ENCODE measurements at places on chromosomes 4 and X. TPM values are rescaled to one million over a fixed set of nuclear protein-coding genes. Genes with fewer than 3 reads are reported as not detected.

GLOD5 gene
- not detected for total RNA-seq

PQBP1 gene
- 28.2 TPM for total RNA-seq

TMEM156 gene
- not detected for total RNA-seq

TEX13C gene
- total RNA-seq = not detected

NDNF gene
- 35.4 TPM for total RNA-seq

TMLHE gene
- total RNA-seq = 20.4 TPM

KLF8 gene
- 4.6 TPM for total RNA-seq

NPY2R gene
- not detected for total RNA-seq

KCND1 gene
- total RNA-seq = 0.43 TPM
